Aorta (tissue), 5 donors: ENCODE measurements at places on chromosomes 1 and 21. TPM values are rescaled to one million over a fixed set of nuclear protein-coding genes. Genes with fewer than 3 reads are reported as not detected.

GRCh38 chr1:60833173-60833572 lies 249.2 kb upstream of the NFIA start:
- no peak for DNase-seq

GRCh38 chr1:94336991-94337390 lies 81.2 kb upstream of the ABCD3 start:
- DNase-seq = no peak

DNA sequence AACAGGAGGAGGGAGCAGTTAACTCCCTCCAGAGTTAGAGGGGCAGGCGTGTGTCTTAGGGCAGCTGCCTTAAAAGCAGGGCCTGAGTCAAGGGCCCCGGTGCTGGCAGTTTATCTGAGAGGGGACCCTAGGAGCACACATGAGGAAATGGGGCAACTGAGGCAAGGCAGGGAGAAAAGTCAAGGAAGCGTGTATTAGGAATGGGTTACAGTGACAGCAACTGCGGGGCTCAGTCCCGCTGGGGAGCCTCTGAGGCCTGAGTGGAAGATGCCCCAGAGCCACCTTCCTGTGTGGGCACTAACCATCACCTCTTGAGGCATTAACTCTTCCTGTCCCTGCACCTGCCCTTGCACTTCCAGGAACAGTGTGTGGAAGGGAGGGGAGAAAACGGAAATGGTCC lies 276.3 kb downstream of the MATN1 start:
- no peak for DNase-seq

- DNase-seq = no peak
These were observed 25.4 kb upstream of the ALDH4A1 start for GRCh38 chr1:18927654-18928272.

DNA sequence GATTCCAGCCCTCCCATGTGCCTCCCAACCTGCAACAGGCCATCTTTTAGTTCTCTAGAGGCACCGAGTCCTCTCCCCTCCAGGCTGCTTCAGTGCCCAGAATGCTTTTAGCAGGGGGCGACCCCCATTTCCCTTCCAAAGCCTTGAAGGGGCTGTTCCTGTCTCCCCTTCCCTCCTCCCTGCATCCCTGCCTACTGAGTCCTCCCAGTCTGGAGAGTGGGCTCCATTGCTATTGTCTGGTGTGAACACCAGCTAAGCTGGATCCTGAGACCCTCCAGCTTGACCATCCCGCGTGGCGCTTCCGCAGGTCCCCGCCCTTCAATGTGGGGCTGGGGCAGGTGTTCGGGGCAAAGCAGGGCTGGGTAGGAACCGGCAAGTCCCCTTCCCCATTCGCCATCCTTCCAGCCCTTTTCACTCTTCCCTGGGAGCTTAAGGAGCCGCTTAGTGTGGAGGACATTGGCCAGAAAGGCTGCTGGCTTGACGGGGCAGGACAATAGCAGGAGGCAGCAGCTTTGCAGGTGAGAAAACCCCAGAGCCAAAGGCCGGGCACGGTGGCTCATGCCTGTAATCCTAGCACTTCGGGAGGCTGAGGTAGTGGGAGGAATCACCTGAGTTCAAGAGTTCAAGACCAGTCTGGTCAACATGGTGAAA lies 32.2 kb downstream of the PADI6 start:
- DNase-seq = no peak

GRCh38 chr1:212287261-212287895 lies 2.2 kb downstream of the PPP2R5A start:
- DNase-seq = no peak

DNA sequence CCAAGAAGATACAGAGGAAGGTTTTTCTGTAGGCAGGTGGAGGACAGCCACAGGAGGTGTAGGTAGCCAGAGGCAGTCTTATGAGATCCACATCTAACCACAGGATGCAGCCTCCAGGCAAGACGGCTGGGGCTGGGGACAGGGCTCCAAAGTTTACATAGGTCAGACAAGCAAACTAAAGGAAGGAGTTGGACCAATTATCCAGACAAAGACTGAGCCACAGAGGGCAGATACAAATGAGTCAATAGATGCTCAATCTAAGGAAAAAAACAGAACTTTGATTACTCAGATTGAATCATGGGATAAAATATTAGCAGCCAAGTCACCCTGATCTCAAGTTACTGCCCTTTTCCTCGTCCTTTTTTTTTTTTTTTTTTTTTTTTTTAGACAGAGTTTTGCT lies 91.6 kb downstream of the RGS7 start:
- no peak for DNase-seq

DNA sequence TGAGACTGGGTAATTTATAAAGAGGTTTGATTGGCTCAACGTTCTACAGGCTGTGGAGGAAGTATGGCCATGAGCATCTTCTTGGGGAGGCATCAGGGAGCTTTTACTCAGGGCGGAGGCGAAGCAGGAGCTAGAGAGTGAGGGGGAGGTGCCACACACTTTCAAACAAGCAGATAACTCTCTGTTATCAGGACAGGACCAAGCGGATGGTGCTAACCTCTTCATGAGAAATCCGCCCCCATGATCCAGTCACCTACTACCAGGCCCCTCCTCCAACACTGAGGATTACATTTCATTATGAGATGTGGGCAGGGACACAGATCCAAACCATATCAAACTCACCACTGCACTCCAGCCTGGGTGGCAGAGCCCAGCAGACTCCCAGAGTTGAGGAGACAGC lies 11.5 kb upstream of the LRRC47 start:
- DNase-seq = peak; percentile 9

OLIG2 gene
- not detected for total RNA-seq

ADAMTS5 gene
- 20.4 TPM for total RNA-seq

DNA sequence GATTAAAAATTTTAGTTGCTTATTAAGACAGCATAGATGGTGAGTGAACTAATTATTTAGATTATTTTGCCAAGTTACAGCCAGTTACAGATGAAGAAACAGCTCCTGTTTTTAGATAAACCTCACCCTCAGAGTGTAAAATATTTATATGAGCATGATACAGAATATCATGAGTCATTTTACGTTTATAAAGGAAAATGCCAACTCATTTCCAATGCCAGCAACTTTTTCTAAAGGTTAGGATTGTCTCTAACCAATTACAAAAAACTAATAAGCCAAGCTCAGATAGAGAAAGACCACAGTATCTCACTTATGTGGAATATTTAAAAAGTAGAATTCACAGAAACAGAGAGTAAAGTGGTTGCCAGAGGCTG lies 590.1 kb downstream of the LTN1 start:
- DNase-seq = no peak

DNTTIP2 gene
- 36.6 TPM for total RNA-seq

DNA sequence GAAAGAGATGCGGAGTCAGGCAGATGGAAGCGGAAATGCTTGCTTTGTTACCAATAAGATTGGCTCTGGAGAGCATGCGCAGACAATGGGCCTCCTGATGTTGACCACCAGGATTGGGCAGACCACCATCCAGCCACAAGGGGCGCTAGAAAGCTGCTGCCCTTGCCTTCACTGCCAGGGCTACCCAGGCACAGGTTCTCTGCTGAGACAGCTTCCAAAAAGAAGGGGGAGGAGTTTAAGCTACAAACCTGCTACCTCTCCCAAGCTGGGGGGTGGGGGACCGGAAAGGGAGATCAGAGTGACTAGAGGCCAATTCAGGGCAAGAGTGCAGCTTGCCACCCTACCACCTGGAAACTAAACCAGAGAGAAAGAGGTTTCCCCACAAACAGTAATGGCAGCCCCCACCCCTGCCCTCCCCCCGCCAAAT lies 369.7 kb downstream of the RRAGC start:
- no peak for DNase-seq

DNA sequence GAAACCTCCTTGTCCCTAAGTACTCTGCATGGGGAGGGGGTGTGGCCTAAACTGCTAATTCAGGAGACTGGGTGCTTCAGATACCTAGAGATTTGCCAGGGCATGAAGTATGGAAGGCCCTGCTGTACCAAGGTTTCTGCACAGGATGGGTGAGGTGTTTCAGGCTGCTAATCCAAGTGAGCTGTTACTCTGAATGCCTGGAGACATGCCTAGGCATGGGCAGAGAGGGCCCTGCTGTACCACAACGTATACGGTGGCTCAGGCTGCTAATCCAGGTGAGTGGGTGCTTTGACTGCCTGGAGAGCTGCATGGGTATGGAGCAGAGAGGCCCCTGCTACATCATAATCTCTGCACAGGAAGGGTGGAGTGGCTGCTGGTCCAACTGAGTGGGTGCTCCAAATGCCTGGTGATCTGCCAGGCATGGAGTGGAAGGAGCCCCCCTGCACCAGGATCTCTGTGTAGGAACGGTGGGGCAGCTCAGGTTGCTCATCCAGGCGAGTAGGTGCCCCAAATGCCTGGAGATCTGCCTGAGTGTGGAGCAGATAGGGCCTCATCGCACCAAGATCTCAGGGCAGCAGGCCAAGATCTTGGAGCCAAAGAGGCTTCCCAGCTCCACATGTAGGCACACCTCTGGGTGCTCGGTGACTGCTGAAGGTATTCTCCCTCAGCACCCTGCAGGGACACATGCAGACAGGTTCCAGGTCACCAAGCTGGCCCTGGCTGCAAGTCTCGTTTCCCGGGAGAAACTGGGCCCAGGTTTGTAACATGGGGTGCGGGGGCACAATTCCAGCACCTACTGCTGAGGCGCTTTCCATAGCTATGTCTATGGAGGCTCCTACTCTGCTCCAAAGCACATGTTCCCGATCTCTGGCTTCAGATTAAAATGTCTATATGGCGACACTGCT lies 252.5 kb upstream of the PLXNA2 start:
- DNase-seq = peak; percentile 54

GRCh38 chr1:203304391-203304918 lies 864 bp upstream of the BTG2 start:
- no peak for DNase-seq

GRCh38 chr21:44919913-44920693 lies 596 bp downstream of the ITGB2 start:
- DNase-seq = no peak

NIPAL3 gene
- 9.8 TPM for total RNA-seq

DNA sequence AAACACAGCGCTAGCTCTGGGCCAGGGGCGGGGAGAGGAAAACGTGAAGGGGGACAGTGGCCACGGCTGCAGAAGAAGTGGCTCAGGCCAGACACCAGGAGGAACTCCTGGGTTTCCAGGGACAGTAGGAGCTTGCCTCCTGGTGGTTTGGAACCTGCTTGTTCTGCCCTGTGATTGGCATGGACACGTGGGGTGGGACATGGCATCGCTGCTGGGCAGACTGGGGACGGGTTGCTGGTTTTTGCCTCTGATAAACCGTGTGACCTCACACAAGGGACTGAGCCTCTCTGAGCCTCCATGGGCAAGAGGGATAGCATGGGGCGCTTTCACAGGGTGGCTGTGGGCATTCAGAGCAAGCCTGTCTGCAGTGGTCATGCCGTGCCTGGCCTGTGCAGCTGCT lies 7.5 kb upstream of the PLCH2 start:
- DNase-seq = no peak

ADORA1 gene
- 0.71 TPM for total RNA-seq

- peak; percentile 95 for DNase-seq
These were observed 338 bp upstream of the TOR1AIP1 start for GRCh38 chr1:179881642-179882252.

LYPD8 gene
- not detected for total RNA-seq

SMAP2 gene
- total RNA-seq = 42.2 TPM

DNA sequence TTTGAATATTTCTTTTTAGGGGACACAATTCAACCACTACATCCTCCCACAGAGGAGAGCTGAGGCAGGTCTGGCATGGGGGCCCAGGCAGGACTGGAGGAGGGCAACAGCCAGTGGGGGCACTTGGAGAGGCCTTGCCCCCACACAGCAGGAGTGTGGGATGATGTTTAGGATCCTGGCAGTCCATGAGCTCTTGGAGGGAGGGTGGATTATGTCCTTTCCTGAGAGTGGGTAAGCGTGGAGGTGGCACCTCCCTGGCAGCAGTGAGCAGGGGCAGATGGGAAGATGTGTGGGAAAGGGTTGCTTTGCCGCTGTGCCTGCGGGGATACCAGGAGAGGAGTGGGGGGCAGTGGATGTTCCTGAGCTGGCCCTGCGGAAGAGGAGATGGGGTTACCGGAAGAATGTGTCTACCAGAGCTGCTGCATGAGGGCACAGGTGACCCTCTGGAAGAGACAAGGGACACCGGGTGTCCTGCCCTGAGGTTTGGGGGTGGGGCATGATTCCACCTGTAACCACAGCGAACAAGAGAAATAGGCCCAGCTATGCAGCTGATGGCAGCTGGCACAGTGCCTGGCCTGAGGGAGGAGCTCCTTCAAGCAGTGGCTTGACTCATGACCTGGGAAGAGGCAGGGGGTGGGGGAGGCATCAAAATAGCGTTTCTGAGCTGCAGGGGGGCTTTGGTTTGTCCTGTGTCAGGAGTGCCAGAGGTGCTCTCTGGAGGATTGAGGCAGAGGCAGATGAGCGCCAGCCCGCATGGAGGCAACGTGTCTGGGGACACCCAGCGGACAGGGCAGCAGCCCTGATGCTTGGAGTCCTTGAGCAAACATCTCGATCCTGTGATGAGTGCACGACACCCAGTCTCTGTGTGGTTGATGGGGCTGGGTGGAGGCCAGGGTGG lies 123.9 kb upstream of the TMPRSS2 start:
- no peak for DNase-seq

- DNase-seq = no peak
These were observed 642.7 kb downstream of the NPHP4 start for GRCh38 chr1:5349526-5349925.

DNA sequence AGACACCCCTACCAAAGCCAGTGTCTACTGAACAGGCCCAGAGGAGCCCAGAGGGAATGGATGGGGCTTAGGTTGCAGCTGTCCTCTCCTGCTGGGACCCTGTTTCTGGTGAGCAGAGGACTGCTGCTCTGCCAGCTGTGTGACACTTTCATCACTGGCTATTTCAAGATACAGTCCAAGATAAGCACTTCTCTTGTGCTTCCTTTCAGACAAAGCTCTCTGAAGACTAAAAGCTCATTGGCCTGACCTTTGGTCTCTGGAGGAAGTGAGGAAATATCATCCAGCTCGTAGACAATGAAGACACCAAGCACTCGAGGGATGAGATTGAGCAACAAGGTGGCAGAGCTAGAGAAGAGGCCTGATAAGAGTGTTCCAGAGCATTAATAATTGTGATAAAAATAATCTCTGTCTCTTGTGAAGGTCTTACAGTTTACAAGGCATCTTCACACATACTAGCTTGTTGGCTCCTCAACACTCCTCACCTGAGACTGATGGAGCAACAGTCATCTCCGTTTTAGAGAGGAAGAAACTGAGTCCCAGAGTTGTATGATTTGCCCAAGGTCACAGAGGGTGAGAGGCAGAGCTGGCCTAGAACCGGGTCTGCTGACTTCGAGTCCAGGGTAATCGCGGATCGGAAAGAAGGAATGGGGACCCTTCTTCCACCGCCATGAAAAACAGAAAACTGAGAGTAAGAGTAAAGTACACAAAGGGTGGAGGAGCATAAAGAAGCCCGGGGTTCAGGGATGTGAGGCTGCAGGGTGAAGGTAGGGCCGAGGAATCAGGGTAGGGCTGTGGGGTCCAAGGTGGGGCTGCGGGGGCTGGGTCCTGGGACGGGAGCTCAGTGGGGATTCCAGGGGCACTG lies 666 bp downstream of the PAFAH2 start:
- peak; percentile 24 for DNase-seq

DIO1 gene
- total RNA-seq = not detected
